Vagina (tissue), 2 donors: ENCODE measurements at places on chromosomes 13 and 19.
A peak's percentile ranks its signal among the peaks of the same experiment; 100 is the strongest.

DNA sequence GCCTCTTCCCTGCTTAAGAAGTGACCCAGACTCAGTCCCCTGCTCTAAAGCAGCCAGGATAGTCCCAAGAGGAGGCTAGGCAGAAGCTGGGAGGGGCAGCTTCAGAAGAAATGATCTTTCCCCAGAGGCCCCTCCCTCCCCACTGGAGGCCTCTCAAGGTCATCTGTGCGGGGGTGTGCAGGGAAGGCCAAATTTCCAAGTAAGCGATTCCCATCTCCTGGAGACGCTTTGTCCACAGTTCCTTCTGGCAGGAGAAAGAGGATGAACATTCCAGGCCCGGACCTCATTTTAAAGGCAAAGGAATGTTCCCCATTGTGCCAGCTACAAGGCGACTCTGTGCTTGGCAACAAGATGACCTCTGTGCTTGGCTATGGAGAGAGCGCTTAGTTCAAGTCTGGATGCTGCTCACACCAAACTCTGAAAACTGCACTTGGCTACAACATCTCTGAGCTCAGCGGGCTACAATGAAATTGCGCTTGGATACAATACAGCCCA is 23.5 kb downstream of the COL5A3 start:
- DNase-seq, result no peak
- peak overlapping the region; percentile 60 for H3K27ac ChIP-seq
- no peak overlapping the region for H3K4me3 ChIP-seq
- peaks cover 19% of the 10 kb centered on the region for H3K4me1 ChIP-seq
- no peaks in the 10 kb centered on the region for H3K27me3 ChIP-seq

GRCh38 chr19:5308451-5309437 is 31.9 kb downstream of the PTPRS start:
- no peak for DNase-seq
- H3K4me3 ChIP-seq, result peak overlapping the region; percentile 29
- peak overlapping the region; percentile 69 for H3K27ac ChIP-seq
- H3K36me3 ChIP-seq, result no peaks in the 10 kb centered on the region
- no peaks in the 10 kb centered on the region for H3K27me3 ChIP-seq

- H3K36me3 ChIP-seq, result no peaks in the 10 kb centered on the region
- H3K27me3 ChIP-seq, result no peaks in the 10 kb centered on the region
- no peak overlapping the region for H3K27ac ChIP-seq
- no peaks in the 10 kb centered on the region for H3K4me1 ChIP-seq
- no peak overlapping the region for H3K4me3 ChIP-seq
Observed at GRCh38 chr19:31146015-31146414, 203.2 kb downstream of the TSHZ3 start.

GRCh38 chr19:41409288-41409687 is 11.7 kb downstream of the BCKDHA start:
- DNase-seq, result no peak
- no peak overlapping the region for H3K4me3 ChIP-seq
- peaks cover 29% of the 10 kb centered on the region for H3K36me3 ChIP-seq
- H3K27me3 ChIP-seq, result no peaks in the 10 kb centered on the region
- no peak overlapping the region for H3K27ac ChIP-seq

DNA sequence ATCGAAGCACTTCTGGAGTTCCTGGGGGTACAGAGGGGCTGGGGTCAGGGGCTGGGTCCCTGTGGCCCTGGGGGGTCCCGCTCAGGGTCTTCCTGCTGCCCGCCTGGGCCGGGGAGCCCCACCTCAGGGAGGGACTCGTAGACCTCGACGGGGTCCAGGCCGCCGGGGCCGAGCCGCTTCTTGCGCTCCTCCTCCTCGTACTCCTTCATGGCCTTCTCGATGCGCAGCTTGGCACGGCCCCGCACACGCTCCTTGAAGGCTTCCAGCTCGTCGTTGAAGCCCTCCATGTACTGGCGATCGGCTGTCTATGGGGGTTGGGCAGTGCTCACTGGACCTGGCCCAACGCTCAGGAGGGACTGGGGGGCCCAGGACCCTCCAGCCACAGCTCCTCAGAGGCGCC is 10.2 kb downstream of the CDC37 start:
- no peak for DNase-seq
- H3K36me3 ChIP-seq, result no peaks in the 10 kb centered on the region
- no peak overlapping the region for H3K4me3 ChIP-seq
- H3K4me1 ChIP-seq, result no peaks in the 10 kb centered on the region
